ENCODE measurements at places on chromosomes 7 and 10. TPM values are rescaled to one million over a fixed set of nuclear protein-coding genes. Genes with fewer than 3 reads are reported as not detected.

The SLC13A1 gene
- not detected for total RNA-seq

The ARHGEF35 gene
- total RNA-seq: 15.5 TPM

The TCAF2 gene
- 10.5 TPM for total RNA-seq

The ETV1 gene
- total RNA-seq: 3.3 TPM

The CFAP46 gene
- 0.11 TPM for total RNA-seq

The ADCY1 gene
- 0.25 TPM for total RNA-seq

Data from suprapubic skin (tissue), 4 donors.